ENCODE measurements at places on chromosomes 13 and 19. TPM values are rescaled to one million over a fixed set of nuclear protein-coding genes. Genes with fewer than 3 reads are reported as not detected.

- H3K27ac ChIP-seq: no peak overlapping the region
- no peaks in the 10 kb centered on the region for H3K27me3 ChIP-seq
- DNase-seq: no peak
- H3K36me3 ChIP-seq: no peaks in the 10 kb centered on the region
Measured at GRCh38 chr13:43720780-43721397, 65.9 kb downstream of the ENOX1 start.

The SPATA13 gene
- 5.8 TPM for polyA plus RNA-seq

The FREM2 gene
- 0.03 TPM for polyA plus RNA-seq

GRCh38 chr13:47826471-47826870 lies 174.6 kb downstream of the SUCLA2 start:
- H3K27ac ChIP-seq: no peak overlapping the region
- DNase-seq: no peak
- no peak overlapping the region for H3K4me3 ChIP-seq
- no peaks in the 10 kb centered on the region for H3K27me3 ChIP-seq

The MAP2K7 gene
- 3.5 TPM for polyA plus RNA-seq
